ENCODE measurements at places on chromosomes 3 and 15.

DNA sequence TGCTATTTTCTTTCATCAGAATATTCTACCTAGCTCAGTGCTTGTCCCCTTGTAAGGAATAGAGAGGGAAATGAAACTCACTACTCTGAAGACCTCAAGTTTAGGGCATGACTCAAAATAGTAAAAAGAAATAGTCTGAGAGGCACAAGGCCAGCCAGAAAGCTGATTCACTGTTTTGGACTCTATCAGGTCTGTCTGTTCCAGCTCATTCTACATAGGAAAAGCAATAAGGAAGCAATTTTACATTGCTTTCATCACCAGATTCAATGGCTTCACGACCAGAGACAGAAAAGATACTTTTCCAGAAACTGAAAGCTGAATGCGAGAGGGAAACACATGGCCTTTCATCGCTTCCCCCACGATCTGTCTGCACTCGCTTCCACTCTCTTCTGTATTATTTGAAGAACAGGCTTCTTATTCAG, 276.0 kb downstream of the GBE1 start:
- DNase-seq, result no peak

DNA sequence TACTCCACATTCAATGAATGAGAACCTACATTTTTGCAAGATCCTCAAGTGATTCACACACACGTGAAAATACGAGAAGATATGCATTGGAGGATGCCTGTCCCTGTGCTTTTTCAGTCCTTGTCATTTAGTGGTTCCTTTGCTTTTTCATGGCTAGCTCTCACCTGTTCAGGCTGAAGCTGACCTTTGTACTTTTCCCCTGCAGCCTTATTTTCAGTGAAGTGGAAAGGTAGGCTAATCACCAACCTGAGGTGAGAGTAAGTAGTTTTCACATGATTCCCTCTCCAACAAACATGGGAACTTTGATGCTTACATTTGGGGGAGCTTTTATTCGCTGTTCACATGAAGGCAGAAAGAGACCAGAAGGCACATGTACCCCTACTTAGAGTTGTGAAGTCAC, 8.3 kb downstream of the ITPR1 start:
- DNase-seq, result no peak

GRCh38 chr3:134794323-134794722, 737 bp upstream of the EPHB1 start:
- DNase-seq, result no peak

DNA sequence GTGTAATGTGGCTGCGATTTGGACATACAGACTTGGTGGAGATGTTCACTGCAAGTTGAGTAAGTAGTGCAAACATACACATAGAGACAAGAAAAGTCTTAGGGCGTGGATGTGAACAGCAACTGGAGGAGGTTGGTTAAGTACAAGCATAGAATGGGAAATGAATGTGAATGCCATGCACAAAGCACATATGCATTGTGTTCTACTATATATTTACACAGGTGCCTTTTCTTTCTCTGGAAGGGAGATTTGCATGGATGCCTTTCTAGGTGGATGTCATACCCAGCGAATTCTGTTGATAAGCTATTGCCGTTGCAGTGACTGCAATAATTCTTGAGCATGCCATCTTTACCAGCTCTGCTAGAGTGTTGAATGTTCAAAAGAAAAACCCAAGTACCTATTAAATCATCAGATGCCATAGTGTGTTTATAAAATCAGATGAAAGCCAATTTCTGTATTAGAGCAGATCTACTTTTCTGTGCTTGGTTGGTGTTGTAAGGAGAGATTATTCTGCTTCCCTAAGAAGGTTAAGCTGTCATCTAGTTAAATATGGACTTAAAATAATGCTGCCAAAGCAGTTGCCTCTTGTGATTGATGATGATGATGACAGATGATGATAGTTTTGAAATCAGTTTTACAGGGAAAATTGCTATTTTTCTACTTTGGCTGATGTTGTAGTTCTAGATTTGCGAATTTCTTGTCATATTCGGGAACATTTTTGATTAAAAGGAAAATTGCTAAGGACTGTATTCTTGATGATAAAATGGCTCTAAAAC, 148.4 kb downstream of the CNTN4 start:
- DNase-seq, result no peak

- no peak for DNase-seq
These were observed 57.9 kb downstream of the RASA2 start for GRCh38 chr3:141544697-141545096.

DNA sequence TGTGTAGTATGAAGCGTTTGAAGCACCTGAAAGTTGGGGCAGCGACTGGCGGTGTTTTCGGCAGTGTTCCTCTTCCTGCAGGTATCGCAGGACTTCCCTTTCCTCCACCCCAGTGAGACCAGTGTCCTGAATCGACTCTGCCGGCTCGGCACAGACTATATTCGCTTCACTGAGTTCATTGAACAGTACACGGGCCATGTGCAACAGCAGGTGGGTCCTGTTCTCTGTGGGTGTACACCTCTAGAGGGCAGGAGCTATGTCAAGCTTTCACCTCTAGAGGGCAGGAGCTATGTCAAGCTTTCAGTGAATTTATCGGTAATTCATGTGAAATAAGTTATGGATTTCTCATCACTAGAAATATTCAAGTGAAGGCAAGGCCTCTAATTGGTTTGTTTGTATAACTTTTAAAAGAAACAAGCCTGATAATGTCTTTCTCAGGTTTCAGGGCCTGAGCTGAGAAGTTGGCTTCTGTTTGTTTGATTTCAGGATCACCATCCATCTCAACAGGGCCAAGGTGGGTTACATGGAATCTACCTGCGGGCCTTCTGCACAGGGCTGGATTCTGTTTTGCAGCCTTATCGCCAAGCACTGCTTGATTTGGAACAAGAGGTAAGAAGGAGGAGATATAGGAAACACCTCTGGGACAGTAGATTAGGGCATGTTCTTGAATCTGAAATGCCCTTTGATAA, 5.3 kb downstream of the TUBGCP4 start:
- no peak for DNase-seq

GRCh38 chr3:134300520-134300919, 49.9 kb upstream of the RYK start:
- DNase-seq, result no peak

DNA sequence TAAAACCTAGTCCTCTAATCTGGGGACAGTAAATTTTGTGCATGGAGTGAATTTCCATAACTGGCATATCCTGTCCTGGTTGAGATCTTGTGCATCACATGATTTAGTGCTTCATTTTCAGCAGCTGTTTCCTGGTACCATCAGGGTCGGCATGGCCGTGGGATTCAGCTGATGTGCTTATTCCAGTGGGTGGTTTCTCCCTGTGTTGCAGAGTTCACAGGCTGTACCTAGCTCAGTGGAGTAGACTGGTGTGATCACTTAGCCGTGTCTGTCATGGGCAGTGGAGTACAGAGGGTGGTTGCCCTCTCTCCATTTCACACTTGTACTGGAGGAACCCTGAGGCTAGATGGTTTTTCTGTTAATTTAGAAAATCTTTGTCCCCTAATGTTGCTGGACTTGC, 228.5 kb downstream of the PTPRG start:
- DNase-seq, result no peak

DNA sequence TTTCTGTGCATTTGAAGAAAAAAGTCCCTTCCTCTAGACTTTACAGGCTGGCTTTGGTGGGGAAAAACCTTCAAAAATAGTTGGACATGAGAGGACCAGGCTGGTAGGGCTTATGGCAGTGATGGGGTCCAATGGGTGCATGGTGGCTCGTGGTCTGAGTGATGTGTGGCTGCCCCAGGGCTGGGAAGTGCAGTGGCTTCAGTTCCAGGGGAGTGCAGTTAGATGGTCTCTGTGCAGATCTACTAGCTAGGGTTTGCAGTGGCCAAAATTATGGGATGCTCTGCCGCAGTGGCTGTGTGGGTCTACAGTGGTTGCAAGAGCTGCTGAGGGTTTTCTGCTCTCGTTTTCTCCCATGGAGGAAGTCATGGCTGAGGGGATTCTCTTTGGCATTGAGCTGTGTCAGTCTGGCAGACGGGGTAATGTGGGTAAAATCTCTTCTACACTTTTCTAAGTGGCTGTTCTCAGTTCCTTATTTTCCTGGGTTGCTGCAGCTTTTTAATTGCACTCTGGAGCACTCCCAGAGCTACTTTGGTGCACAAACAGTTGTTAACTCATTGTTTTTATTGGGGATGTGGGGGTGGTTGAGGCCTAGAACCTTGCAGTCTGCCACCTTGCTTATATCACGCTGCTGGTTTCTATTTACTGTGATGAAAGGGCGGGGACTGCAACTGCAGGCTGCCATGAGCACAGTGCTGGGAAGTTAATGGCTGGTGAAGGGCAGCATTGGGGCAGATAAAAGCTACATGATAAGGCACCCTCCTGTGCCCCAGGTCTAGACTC, 1324.6 kb downstream of the NSUN3 start:
- DNase-seq, result no peak

DNA sequence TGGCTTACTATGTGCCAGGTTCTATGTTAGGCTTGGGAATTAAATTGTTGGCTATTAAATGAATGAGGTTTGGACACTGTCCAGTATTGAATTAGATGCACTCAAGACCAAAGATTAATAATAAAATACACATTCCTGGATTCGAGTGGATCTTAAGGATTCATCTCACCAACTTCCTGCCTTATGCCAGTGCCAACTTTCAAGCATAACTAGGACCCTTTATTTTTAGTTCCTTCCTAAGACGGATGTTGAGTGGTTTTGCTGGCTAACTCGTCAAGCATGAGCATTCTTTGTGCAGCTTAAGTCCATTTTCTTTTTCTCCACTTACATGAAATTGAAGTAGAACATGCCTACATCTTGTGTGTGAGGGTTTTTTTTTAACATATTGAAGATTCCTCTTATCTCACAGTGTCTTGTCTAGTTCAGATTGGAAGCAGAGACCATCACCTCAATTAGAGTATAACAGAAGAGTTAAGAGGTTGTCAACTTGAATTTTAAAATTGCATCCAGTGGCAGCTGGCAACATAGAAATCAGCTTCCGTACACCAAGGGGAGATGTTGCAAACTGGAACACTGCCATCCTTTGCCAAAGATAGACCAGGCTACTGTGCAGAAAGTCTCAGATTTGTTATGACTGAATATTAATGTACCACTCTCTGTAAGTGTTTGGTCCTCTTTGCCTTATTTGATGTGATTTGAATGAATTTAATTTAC, 106.3 kb upstream of the BFSP2 start:
- DNase-seq, result no peak

DNA sequence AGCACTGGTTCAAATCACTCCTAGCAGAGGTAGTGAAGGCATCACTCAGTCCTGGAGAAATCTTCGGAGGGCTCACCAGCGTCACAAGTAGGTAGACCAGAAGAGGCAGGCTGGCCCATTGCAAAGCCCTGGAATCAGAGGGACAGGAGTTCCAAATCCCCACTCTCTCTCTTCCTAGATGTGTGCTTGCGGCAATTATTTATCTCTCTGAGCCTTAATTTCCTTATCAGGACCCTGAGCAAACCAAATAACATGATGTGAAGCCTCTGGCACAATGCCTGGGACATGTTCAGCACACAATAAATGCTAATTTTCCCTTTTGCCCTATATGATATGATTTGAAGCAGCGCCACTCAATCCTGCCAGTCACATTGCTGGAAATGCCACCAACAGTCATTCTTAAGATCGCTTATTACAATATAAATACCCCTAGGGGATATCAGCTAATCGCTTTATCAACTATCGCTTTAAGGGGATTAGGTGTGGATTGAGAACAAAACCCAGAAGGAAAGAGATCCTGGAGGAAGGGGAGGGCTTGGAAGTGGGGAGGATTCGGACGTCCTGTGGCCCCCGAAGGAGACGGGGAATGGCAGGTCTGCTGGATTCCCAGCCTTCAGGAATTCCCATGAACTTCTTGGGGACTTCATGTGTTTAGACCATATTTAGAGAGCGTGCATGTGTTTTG, 59.5 kb upstream of the TSEN2 start:
- no peak for DNase-seq

GRCh38 chr3:123832692-123833397, 51.3 kb downstream of the MYLK start:
- no peak for DNase-seq

DNA sequence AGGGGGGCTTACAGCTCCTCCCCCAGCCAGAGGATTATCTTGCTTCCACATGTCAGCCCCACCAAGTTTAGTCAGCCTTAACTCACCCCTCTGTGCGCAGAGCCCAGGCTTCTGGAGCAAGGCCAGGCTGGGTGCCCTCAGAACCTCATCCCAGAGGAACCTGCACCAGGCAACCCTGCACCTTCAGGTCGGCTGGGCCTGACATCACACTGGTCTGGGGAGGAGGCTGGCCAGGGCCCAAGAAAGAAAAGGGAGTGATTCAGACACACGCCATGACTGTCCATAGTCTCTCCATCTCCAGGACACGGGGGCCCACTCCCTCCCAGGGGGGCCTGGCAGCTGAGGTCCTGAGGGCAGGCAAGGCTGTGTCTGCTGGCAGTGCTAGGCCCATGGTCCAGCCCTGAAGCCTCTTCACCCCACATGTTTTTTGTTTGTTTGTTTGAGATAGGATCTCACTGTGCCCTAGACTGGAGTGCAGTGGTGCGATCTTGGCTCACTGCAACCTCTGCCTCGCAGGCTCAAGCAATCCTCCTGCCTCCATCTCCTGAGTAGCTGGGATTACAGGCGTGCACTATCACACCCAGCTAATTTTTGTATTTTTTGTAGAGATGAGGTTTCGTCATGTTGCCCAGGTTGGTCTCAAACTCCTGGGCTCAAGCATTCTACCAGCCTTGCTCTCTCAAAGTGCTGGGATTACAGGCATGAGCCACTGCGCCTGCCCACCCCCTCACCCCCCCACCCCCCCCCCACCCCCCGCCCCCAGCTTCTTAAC, 11.1 kb downstream of the TNK2 start:
- no peak for DNase-seq

DNA sequence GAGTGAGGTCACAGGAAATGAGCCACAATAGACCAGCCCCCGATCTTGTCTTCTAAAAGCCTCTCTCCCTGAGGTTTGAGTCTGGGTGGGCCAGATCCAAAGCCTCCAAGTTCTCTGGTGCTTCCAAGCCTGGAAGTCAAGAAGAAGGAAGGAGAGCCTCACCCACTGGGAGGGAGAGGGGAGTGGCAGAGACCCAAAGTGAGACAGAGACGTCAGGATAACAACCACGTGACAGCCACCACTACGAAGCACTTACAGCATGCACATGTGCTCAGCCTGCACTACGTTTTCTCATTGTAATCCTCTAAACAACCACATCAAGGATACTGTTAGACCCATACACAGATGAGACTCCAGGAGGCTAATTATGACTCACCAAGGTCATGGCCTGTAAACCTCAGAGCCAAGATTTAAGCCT, 197.3 kb upstream of the LINGO1 start:
- DNase-seq, result no peak

DNA sequence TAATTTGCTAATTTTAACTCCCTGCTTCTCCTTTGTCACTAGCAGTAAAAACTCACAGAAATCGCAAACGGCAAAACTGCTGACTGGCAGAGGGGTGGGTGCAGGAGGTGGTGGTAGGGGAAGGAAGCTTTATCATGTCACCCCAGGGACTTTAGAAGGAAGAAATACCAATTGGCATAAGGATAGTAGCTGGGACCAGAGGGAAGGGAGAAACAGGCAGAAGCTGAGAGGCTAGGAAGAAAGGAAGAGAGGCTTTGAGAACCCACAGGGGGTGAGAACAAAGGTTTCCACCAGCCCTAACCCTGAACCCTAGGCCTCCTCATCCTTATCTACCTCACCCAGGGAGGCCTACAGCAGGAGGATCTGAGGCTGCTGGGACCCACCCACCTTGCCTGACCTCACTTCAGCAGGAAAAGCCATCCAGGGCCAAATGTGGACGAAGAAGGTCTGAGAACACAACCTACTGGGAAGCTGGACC, 10.7 kb downstream of the ITGB5 start:
- no peak for DNase-seq

- no peak for DNase-seq
These were observed 285.3 kb upstream of the GADL1 start for GRCh38 chr3:31179768-31180167.

Measured in activated CD8-positive, alpha-beta memory T cell treated with anti-CD3 and anti-CD28 coated beads for 48 hours (primary cell).